Mammary epithelial cell (primary cell): ENCODE measurements at places on chromosomes 5 and 9.

- no peak for DNase-seq
Measured at GRCh38 chr5:99879791-99880511, 655.2 kb upstream of the FAM174A start.

DNA sequence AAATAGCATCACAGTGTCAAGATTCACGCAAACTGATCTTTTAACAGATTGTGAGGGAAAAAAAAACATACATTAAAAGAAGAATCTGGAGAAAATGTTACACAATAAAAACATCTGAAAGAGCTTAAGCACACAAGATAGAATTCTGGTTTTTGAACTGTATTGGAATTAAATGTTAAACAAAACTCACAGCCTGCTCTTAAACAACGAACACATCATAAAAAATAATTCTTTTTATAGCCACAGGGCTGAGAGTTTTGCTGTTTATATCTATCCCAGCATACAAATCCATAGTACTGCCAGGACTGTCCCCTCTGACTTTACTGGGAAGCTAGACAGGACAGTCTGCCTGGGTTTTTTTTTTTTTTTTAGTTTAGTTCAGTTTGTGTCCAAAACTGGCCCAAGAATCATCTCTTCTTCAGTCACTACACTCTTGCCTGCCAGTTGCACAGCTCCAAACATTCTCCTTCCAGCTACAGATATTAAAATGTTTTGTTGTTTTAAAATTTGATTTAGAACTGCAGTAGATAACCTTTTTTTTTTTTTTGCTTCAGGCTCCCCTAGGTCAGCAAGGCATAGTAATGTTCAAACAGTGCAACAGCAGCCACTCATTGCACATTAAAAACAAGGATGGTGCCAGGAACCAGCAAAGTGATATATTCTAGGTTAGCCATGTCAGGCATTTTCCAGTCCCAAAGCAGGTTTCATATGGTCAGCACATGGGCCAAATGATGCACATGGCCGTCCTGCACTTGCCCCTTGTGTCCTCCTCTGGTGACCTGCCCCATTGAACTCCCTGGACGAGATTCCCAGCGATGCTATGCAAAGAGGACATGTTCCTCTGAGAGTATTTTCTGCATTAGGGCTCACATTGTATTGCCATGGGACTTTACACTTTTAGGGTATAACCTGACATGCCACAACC lies 173.6 kb downstream of the ARL15 start:
- no peak for DNase-seq

- DNase-seq = no peak
Measured at GRCh38 chr5:136781464-136781863, 416.1 kb upstream of the TRPC7 start.

DNA sequence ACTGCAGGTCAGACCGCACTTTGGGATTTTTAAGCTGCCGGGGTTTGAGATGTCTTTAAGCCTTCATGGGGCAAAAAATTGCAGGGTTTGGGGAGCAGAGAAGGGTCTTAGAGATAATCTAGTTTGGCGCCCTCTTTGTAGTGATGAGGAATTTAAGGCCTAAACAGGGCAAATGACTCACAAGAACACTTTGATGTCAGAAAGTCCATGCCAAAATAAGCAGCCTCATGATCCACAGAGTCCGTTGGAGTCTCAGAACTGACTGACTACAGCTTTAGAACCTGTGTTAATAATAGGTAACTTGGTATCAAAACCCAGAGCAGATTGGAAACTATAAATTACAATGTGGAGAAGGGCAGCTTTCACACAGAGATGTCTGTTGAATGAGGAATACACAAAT lies 35.9 kb upstream of the PTGS1 start:
- DNase-seq = no peak

GRCh38 chr9:130642926-130643325 lies 21.5 kb upstream of the PRDM12 start:
- no peak for DNase-seq

DNA sequence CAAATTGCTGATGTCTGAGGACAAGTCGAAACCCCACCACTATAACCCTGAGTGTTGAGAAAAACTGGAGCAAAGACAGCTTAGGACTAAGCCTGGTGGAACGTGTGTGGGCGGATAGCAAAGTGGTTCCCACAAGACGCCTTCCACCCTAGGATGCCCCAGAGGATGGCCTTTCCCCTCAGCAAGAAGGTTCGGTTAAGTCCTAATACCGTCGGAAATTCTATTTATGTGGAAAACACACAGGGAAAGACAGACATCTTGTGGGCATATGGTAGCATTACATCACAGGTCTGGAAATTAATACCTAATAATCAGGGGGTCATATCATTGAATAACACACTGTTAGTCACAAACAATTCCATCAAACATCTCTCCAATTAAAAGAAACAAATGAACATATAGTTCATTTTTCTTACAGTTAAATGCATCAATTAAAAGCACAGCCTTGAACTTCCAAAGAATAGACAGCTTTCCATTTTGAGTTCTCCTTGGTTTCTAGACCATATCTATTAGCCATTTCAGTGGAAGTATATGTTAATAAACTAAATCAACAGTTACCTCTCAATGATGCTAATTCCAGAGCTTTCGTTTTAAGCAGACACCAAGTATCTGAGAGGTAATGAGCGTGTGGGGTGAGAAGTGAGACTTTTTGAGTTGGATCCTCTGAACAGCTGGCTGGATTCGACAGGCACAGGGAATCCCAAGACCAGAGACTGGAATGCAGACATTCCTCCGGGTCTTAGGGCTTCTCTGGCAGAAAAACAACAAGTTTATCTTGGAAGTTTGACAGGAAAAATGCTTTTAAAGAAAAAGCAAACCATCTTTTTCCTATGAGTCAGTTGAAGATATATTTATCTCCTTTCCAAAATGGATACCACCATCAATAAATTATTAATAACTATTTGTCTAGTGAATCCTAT lies 2.9 kb upstream of the ICE1 start:
- DNase-seq = peak; percentile 53

DNA sequence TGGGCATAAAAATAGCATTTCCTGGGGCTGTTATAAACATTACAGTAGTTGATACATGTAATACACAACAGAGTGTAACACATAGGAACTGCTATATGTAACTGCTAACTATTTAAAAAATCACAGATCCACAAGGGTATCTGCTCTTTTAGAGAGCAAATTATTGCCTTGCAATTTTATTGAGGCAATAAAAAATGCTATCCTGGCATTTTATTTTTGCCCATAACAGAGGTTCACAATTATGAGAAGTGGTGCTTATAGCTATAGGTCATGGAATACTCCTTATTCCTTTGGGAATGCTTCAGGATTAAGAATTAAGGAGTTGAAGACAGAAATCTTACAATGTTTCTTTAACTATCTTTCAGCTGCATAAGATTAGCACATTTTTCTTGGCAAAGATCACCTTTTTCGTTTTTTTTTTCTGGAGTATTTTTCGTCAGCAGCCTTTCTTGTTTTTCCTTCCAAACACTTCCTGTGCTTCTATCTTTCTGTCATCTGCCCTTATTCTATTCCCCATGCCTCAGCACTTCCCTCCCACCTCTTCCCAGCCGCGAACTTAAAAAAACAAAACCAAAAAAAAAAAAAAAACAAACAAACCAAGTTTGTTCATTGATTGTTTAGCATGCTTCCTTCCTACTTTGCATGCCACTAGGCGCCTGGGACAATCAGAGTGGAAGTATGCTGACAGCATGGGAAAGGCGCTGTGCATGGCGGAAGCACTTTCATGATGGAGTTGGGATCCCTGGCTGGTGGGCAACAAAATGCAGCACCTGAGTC lies 264.2 kb downstream of the MAST4 start:
- DNase-seq = no peak

DNA sequence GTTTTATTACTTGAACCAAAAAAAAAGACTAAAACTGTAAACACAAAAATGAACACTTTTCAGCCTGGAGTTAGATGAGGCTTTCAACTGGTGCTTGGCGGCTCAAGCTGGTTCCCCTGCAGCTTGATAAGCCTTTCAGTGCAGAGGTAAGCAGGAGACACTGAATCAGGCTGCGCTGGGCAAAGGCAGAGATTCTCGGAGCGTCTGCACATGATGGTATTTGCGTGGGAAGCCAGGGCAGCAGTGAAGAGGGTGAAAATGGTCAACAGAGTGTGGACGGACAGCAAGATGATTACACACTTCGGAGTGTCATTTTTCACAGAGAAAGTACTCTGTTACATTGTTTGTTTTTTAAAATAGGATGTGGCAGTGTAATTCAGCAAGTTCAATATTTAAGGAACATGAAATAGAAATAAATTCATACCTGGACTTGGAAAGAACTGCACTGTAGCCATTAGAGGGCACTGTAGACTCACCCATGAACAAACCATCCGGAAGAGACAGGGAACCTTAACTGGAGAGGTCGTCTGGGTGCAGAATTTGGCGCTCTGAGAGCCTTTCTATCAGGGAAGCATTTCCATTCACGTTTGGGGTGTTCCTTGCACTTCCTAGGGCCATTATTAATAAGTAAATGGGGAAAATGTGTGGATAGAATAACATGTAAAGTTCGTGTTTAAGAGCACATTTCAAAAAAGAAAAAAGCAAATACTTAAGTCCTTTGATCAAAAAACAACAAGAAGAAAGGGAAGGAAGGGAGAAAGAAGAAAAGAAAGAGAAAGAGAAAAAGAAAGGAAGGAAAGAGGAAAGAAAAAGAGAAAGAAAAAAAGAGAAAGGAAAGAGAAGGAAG lies 69.8 kb downstream of the ICE1 start:
- peak; percentile 37 for DNase-seq

DNA sequence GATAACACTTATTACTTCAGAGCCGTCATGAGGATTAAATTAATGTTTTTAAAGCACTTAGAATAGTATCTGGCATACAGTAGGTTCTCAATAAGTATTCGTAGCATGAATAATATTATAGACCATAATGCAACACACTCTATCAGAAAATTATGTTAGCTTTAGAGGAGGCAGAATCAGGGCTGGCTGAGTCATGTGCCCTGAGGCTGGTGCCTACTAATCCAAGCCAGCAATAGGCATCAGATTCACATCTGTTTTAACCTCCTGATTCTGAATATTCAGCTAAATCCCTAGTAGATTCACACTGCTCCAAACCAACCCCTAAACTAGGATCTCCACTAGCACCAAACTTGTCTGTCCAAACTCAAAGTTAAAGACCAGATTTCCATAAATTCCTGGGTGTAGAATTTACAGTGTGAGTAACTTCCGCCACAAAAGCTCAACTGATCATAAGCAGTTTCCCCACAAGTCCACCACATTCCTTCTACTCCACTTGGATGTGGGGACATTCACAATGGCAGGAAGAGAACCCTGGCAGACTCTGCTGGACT lies 170.0 kb upstream of the DAPK1 start:
- DNase-seq = peak; percentile 76

GRCh38 chr5:124536333-124536732 lies 210.1 kb downstream of the ZNF608 start:
- no peak for DNase-seq

DNA sequence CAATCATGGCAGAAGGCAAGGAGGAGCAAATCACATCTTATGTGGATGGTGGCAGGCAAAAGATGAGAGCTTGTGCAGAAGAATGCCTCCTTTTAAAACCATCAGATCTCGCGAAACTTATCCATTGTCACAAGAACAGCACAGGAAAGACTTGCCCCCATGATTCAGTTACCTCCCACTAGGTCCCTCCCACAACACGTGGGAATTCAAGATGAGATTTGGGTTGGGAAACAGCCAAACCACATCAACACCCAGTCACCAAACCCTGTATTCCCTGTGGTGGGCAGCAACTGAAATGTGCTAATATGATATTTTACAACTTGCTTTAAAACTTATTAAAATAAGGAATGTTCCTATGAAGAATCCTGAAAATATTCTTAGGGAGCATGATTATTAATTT lies 54.2 kb downstream of the RASGRF2 start:
- peak; percentile 4 for DNase-seq

DNA sequence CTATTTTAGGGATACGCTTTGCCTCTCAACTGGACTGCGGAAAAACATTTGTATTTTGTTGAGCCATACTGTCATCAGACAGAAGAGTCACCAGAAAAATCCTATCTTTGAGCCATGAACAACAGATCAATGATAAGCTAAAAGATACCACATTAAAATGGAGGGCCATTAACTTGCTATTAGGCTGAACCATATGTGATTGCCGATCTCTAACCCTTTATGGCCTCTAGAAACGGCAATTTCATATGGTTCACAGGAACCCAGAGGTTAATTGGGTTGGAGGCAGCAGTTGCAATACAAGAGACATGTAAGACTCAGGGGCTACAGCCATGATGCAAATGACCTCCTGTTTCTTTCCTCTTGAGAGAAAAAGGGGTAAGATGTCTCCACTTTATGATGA lies 69.8 kb downstream of the MYO10 start:
- no peak for DNase-seq
